LHCN-M2 (cell line): ENCODE measurements at places on chromosomes 12 and 14.

GRCh38 chr12:15526033-15526432 is 203.7 kb downstream of the PTPRO start:
- no peak for DNase-seq

GRCh38 chr12:127043731-127044130 is 1223.2 kb upstream of the TMEM132C start:
- DNase-seq: no peak

DNA sequence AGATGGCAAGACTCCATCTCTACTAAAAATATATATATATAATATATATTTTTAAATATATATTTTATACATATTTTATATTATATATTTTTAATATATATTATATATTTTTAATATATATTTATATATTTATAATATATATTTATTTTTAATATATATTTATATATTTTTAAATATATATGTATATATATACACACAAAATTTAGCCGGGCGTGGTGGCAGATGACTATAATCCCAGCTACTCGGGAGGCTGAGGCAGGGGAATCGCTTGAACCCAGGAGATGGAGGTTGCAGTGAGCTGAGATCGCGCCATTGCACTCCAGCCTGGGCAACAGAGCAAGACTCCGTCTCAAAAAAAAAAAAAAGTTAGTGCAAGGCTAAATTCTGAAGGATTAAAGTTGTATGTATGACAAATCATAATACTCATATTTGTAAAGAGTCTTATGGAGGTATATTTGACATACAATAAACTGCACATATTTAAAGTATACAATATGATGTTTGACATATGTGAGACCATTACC is 7.7 kb upstream of the TDG start:
- no peak for DNase-seq

DNA sequence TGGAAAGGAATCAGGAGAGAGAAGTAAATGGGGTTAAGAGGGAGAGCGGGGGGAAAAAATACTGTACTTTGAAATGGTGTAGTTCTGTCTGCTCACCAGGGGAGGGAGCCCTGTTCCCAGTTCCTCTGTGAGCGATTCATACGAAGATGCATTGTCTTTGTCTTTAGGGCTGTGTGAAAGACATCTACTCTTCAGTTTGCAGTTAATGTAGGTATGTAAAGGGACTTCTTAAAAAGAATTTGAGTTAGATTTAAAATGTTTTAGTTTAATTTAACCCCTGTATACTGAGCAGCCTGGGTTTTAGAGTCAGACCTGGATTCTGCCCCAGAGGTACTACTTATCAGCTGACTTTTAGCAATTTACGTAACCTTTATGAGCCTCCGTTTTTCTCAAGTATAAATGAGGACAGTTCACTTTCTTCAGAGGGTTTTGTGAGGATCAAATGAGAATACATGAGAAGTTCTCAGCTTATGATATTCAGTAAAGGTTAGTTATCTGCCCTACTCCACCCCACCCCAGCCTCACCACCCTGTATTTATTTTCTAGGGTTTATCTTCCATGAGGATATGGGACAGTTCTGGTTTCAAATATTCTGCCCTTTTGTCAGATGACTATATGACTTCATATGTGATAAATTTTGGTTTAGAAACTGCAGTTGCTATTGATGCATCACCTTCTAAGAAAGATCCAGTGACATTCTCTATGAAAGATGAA is 82.5 kb upstream of the EVL start:
- DNase-seq: peak; percentile 60

- peak; percentile 86 for DNase-seq
Observed at GRCh38 chr14:103401223-103402214, 16.3 kb downstream of the MARK3 start.

GRCh38 chr12:3732901-3733300 is 20.0 kb downstream of the CRACR2A start:
- DNase-seq: no peak

- no peak for DNase-seq
Observed at GRCh38 chr12:133010657-133011297, 24.6 kb downstream of the ZNF26 start.

DNA sequence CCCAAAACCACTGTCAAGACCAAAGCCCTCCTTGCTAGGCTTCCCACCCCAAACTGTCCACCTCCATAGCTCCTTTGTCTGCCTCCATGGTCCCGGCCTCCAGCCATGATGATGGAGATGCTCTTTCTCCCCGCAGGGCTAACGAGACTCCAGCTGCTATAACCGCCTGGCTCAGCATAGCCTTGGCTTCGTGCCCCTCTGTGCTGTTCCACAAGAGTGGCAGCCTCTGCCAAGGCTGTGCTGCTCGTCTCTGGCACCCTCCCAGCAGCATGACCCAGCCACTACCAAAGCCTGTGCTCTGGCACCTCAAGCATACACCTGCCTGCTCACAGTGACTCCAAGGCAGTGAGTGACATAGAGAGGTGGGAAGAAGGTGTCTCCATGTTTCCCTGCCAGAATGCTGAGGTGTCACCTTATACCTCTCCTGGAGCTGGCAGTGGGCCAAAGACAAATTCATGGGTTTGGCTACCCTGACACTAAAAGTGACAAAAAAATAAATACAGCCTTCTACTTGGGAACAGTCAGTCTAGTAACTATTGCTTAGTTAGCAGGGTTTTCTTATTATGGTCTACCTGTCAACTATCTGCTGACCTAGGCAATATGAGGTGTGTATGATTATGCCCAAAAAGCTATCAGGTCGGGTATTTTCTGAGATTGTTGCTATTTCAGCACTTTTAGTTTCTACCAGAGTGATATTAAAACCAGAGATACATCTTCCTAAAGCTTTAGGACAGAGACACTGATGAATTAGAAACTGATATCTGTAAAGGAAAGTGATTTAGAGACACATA is 16.1 kb upstream of the KRT73 start:
- DNase-seq: no peak

DNA sequence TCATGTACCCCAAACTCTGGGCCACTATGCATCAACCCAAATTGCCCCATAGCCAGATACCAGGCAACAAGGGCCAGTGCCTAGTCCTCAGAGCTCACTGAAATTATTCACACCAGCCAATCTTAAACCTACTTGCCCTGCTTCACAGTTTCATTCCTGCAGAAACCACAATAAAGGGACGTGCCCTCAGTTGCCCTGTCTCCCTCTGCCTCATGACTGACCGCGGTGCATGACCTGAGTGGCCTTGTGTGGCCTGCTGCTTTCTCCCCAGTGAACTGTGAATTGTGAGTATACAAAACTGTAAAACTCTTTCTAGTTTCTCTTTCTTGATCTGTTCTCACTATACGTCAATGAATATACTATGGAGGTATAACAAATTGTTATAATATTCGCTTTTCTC is 490.9 kb upstream of the MIS18BP1 start:
- DNase-seq: no peak

DNA sequence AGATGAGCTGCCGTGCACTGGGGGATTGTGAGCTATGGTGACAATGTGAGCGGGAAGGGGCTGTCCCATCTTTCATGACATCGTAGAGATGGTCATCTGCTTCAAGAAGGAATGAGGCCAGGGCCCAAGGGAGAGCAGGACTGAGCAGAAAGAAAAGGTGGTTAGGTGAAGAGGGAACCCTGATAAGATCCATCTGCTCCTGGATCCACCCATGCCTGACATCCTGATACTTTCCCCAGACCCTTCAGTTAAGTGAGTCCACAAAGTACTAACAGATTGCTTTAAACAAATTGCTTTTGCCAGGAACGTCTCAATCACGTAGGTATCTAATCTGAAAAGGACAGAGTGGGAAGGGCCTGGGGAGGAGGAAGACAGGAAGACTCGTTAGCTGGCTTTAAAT is 25.4 kb upstream of the DLK1 start:
- DNase-seq: no peak

GRCh38 chr12:94147991-94148738 is at the start of gene PLXNC1:
Gene PLXNC1 (plus strand): TSS chr12:94148577. CDS start chr12:94148972, 395 bp downstream.
- peak; percentile 9 for DNase-seq

DNA sequence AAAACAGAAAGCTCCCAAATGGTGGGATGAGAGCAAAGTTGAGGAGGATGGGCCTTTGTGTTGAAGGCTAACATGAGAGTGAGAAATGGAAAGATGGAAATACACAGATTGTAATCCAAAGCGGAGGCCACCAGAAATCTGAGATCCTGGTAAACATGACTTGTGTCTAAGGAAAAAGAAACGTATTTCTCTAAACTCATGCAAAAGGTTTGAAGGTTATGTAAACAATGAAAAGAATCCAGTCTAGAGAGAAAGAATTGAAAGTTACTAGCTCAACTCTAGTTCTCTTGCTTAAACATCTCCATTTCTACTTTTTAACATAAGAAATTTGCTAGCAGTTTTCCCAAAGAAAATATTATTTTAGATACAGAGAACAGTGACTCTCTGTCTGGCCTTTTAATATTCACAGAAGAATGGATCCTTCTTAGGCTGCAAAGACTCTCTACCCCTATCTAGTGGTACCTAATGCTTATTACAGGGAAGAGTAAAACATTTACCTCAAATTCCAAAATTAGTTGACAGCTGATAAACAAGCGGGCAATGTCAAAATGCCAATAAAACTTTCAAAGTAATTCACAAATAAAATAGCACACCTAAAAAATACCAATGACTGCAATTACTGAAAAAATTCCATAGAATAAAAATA is 75.8 kb upstream of the SOX5 start:
- DNase-seq: no peak

- peak; percentile 89 for DNase-seq
Observed at GRCh38 chr14:52369305-52369801, 55.2 kb downstream of the PTGER2 start.

GRCh38 chr14:100975671-100976070 is 72.1 kb upstream of the RTL1 start:
- no peak for DNase-seq

- no peak for DNase-seq
Observed at GRCh38 chr14:23538785-23539184, 12.8 kb downstream of the ZFHX2 start.

DNA sequence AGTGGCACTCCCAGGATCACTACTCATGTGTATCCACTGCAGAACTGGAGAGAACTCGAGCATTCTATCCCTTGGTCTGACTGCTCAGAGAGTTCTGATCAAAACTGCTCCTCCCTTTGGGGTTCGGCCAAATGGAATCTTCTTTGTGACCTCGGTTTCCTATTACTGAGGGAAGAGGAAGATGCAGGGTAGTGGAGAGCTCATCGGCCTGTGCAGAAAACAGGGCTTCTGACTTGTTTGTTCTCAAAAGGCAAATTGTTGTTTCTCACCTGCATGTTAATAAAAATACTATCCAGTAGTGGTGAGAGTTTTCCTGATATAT is 17.1 kb upstream of the AKAP6 start:
- no peak for DNase-seq
